ENCODE measurements at places on chromosomes 11 and 22. TPM values are rescaled to one million over a fixed set of nuclear protein-coding genes. Genes with fewer than 3 reads are reported as not detected.

The PARVG gene
- polyA plus RNA-seq, result not detected

The SOX6 gene
- 2.2 TPM for polyA plus RNA-seq

The ADAMTS15 gene
- 1.1 TPM for polyA plus RNA-seq

The FOLR3 gene
- polyA plus RNA-seq, result not detected
